Fibroblast of skin of left quadriceps (primary cell): ENCODE measurements at places on chromosomes 11 and 22.
A peak's percentile ranks its signal among the peaks of the same experiment; 100 is the strongest.

DNA sequence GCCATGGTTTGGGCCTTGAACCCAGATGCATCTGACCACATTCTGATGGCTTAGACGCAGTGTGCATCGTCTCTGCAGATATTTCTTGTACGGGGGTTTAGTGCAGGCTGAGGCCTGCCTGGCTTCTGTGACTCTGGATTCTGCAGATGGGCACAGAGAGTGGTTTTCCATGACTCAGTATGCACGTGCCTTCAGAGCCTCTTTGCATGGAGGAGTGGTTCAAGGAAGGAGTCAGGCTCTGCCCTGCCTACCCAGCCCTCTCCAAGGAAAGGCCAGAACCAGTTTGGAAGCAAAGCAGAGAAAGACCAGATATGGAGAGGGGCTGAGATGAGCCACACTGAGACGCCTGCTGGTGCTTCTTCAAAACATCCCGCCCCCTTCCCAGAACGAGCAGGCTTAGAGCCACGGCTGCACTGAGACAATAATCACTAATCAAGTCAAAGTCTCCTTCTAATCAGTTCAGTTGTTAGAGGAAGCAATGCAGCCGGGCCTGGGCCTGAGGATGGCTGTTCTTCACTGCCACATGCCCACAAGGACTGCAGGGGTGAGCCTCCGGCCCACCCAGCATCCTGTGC, 308.9 kb downstream of the NXPE2 start:
- no peak for DNase-seq

DNA sequence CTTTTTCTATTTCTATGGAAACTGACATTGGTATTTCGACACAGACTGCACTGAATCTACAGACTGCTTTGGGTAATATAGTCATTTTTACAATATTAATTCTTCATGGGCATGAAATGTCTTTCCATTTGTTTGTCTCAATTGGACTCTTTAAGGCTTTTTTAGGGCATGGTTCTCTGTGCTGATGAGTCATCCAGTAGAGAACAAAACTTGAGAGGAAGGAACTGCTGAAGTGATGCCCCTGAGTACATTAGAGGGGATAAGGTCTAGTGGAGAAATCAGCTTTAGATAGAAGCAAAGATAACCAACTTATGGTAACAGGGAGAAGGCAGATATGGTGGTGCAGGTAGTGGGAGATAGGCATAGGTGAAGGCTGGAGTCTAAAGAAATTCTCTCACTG, 25.1 kb downstream of the TSG101 start:
- DNase-seq, result no peak

DNA sequence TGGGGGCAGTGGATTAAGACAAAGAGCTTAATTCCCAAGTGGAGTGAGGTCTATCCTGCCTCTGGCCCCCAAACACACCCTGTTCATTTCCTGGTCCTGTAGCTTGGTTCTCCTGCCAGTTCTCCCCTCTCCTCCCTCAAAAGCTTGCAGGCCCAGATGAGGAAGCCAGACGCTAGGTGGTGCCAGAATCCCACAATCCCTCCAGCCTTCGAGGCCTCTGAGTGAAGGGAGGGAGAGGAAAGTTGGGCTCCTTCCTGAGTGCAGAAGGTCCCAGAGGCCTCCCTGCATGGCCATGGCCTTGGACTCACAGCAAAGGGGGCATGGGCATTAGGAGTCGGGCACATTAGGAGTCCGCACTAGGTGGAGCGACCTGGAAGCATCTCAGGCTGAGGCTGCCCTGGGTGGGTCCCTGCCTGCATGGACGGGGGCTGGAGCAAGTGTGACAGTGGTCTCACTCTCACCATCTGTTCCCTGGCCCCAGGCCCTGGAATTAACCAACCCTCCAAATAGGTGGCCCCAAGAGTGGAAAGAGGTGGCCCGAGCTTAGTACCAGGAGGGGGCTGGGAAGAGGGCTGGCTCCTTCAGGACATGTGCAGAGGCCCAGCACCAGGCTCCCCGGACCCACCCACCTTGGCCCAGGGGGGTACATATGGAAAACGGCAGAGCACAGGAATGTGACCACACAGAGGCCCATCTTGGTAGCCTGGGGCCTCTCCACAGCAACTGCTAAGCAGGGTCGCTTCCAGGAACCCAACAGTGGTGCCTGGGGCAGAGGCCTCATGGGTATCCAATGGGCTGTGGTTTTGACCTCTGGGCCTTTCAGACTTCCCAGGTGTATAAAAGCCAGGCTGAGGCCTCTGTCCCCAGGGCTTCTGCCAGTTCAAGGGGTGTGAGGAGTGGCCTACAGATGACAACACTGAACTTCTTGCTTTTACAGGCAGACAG, 5.2 kb downstream of the FXYD2 start:
- DNase-seq, result peak; percentile 45

GRCh38 chr11:35281169-35281688, 138.1 kb downstream of the SLC1A2 start:
- DNase-seq, result no peak

DNA sequence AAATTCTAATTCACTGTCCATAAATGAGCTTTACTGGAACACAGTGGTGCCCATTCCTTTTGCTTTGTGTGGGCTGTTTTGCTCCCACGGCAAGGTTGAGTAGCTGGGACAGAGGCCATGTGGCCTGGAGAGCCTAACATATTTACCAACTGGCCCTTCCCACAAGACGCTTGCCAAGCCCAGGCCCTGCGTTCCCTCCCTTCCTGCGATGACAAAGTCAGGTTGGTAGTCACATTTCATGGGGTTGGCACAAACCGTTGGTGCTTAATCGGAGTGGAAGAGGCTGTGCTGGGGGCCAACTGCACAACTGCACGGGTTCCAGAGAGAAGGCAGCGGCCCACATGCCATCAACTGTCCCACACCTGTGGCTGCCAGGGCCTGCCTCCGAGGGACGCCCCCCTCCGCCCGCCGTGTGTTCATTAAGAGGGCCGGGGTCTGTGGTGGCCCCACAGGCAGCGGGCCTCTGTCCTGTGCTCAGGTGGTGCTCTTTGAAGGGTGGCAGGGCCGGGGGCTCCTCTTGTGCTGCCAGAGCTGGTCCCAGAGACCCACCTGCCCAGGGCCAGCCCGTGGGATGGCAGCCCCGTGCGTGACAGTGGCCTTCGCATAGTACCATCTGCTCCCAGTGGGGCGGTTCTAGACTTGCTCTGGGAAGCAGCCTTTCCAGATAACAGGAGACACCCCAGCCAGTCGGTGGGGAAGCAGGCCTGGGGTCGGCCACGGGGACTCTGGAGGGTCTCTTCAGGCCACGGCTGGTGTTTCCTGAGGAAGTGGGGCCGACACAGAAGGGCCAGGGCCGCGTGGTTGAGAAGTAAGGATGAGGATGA, 81.5 kb upstream of the CLDN5 start:
- DNase-seq, result no peak

DNA sequence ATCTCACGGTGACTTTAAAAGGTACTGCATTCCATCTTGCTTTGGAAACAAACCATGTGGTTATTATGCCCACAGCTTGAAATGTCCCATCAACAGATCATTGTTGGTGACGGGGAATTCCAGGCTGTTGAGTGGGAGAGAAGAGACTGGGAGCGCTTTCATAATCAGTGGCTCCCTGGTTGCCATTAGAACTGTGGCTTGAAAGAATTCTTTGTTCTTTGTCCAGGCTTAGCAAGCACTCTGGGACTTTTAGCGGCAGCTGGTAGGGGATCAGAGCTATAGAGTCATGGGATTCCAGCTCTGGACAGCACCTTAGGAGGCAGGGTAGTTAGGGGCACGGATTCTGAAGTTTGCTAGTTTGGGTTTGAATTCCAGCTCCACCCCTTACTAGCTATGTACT, 22.0 kb downstream of the MMP20 start:
- DNase-seq, result no peak

DNA sequence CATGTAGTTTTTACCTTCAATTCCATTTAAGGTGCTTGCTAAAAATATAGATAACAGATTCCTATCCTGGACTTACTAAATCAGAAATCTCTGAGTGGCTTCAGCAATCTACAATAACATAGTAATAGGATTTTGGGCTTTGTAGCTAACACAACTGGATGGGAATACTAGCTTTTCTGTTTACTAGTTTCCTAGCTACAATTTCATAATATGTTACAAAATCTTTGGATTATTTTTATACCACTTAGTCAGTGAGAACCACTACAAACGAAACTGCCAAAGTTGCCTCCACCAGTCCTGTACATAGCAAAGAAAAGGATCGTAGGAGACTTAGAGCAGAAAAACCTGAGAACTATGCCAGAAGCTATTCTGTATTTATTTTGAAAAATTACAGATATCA, 87.7 kb upstream of the ANO3 start:
- no peak for DNase-seq

- DNase-seq, result peak; percentile 34
Observed at GRCh38 chr11:35932681-35933319, 11.1 kb upstream of the LDLRAD3 start.

DNA sequence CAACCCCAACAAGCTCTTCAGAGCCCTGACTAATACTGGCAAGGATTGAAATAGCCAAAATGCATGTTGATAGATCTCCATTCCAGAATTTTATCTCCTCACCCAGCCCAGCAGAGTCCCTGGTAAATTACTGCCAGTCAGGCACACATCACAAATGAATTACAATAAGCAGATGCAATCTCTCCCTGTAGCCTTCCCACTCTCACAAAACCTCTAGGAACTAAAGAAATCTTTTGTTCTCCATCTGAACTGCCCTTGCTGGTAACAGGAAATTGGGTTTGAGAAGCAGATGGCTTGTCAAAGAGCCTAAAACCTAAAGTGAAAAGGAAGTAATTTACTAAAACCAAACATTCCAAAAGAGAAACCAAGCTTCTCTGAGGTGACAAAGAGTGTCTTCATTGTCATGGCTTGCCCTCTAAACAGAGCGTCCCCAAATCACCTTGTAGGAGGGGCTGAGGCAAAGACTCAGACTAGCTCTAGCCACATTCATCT, 59.5 kb downstream of the FAM168A start:
- DNase-seq, result no peak

DNA sequence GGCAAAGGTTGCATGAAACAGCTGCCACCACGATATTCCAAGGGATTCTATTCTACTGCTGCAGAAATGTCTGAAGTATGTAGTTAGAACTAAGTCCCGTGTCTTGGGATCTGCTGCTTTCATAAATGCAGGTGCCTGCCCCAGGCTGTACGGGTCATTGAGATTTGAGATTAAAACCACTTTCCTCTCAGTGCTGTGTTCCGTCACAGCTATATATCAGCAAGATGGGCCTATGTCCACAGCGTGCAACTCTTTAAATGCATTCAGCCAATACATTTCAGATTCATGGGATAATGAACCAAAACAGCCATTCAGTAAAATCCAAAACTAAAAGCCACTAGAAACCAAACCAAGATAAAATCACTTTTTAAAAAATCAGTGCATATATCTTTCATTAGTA, 107.3 kb upstream of the LUZP2 start:
- no peak for DNase-seq

- DNase-seq, result no peak
Observed at GRCh38 chr11:832529-833113, at the start of gene CD151. TSS of gene CD151 (plus strand) at chr11:832952. CDS start at chr11:836070, 3,118 bp downstream.

DNA sequence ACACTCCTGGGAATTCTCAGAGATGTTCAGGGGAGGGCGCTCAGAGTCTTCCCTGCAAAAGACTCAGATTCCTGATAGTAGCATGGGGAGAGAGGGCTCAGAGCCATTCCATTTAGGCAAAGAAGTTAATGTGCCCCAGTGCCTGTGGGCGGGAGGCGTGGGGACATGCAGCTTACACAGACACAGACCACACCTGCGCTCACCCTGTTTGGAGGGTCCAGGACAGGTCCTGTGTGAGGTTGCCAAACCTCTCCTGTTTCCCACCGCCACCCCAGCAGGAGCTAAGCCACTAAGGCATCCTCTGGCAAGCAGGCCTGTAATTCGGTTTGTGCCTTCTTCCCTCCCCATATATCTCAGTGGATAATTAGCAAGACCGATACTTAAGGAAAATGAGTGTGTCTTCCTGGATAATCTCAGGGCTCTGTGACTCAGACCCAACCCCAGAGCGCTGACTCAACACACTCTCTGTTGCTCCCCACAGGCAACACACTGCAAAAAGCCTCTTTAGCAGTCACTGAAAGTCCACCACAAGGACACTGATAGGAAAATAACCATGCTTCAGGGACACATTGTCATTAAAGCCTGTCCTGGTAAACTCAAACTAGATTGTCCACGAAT, 118.9 kb upstream of the LMO1 start:
- DNase-seq, result peak; percentile 18

DNA sequence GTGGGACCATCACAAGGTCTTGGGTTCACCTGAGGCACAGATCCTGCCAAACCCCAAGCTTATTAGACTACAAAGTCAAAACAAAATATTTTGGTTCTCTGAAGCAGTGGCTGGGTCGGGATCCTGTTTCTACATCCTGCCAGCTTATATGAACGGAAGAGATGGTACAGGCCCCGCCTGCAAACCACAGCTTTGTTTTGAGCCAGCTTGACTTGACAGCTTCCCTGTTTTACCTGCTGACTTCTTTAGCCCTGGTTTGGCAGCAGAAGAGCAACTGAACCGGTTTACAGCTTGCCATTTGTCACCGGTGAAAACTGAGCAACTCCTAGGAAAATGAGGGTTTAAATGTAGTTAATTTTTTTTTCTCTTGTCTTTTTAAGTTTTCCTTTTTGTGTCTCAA, 11.4 kb downstream of the PACS1 start:
- no peak for DNase-seq

DNA sequence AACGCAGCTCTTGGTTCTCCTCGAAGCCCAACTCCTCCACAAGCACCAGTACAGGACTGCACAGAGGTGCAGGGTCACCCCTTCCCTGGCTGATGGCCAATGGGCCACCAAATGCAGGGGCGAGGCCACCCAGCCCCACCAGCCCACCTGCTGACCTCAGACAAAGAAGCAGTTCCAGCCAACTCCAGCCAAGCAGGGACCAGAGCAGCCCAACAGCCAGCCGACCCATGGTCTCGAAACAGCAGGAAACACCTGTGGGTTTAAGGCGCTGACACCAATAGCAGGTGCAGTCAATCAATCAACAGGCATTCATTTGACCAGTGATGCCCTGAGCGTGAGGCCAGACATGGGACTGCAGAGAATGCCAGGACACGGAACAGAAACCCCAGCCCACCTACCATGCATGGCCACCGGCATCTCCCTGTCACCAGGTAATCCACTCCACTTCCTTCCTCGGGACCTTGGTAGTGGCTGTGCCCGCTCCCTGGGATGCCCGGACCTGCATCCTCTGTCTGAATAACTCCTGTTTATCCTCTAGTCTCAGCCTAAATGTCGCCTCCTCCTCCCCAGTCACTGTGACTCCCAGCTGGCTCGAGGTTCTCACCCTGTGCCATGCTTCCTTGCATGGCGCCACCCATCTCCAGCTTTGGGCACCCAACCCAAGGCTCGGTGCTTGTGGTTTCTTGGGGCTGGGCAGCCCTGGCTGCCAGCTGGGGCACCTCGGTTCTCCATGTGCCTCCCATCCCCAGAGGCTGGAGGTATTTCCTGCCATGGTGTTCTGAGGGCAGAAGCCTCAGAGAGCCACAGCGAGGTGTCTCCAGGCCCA, 1475.4 kb downstream of the BRD1 start:
- no peak for DNase-seq

- no peak for DNase-seq
Observed at GRCh38 chr11:13140873-13141655, 131.9 kb downstream of the RASSF10 start.

- peak; percentile 70 for DNase-seq
Observed at GRCh38 chr11:81787584-81788049, 946.0 kb downstream of the FAM181B start.

- DNase-seq, result no peak
Observed at GRCh38 chr11:102830001-102830727, 13.2 kb downstream of the MMP3 start.
